Activated T-helper 17 cell treated with anti-CD3 and anti-CD28 coated beads, Interleukin-2, amount 50 U/mL, for 72 hours (primary cell): ENCODE measurements at places on chromosomes 12 and 14. TPM values are rescaled to one million over a fixed set of nuclear protein-coding genes. Genes with fewer than 3 reads are reported as not detected.

GRCh38 chr12:54000116-54001114 lies at the start of gene HOXC9:
Gene HOXC9, plus strand, starts transcription at chr12:54000161. Its CDS starts 28 bp downstream, at chr12:54000189.
- no peak for ATAC-seq

- ATAC-seq: no peak
Observed at GRCh38 chr12:74801625-74802024, 264.0 kb downstream of the ATXN7L3B start.

DNA sequence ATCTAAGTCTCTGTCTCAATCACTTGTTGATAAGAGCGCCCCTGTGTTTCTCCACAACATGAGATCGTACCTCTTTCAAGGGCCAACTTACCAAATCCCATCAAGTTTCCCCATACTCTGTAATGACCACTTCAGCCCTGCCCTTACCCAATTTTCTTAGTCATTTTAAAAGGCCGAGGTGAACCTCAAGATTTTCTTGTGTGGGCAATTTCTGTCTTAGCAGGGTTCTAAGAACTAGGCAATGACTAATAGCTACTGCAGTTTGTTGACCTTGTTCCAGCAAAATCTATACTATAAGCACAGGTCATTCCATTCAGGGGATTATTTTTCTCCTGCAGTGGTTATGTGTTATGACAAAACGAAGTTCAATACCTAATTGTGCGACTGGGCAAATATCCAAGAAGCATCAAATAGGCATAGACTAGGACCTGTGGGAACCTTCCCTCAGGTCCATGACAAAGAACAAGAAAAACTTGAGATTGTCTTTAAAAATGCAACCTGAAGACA lies 359.8 kb downstream of the PCNX1 start:
- ATAC-seq: peak; percentile 95

DNA sequence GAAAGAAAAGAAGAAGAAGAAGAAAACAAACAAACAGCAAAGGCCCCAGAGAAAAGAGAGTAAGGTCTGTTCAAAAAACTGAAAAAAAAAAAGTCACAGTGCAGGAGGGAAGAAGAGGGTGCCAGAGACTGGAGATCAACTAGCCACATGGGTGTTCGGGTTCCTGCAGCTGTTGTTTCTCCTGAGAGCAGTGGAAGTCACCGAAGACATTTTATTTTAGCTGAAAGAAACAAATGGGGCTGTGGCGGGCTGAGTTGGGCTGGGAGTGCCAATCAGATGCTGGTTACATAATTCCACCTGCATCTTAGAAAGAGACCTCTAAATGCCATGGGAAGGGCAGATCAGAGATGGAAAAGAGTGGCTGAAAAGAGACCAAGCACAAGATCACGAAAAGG lies 33.9 kb downstream of the ACTN1 start:
- ATAC-seq: no peak

GRCh38 chr12:11810206-11810545 lies 160.7 kb downstream of the ETV6 start:
- no peak for ATAC-seq

- no peak for ATAC-seq
Observed at GRCh38 chr12:117161460-117162166, 28.7 kb downstream of the FBXO21 start.

- no peak for ATAC-seq
Observed at GRCh38 chr12:124073356-124074035, 100.5 kb downstream of the ZNF664 start.

- no peak for ATAC-seq
Observed at GRCh38 chr12:106281804-106282203, 20.7 kb upstream of the TCP11L2 start.

- peak; percentile 56 for ATAC-seq
Observed at GRCh38 chr12:106736051-106736957, 38.2 kb upstream of the RIC8B start.

GRCh38 chr12:52659951-52660350 lies 7.9 kb upstream of the KRT2 start:
- ATAC-seq: no peak

GRCh38 chr12:124696693-124697476 lies 129.5 kb upstream of the NCOR2 start:
- no peak for ATAC-seq

DNA sequence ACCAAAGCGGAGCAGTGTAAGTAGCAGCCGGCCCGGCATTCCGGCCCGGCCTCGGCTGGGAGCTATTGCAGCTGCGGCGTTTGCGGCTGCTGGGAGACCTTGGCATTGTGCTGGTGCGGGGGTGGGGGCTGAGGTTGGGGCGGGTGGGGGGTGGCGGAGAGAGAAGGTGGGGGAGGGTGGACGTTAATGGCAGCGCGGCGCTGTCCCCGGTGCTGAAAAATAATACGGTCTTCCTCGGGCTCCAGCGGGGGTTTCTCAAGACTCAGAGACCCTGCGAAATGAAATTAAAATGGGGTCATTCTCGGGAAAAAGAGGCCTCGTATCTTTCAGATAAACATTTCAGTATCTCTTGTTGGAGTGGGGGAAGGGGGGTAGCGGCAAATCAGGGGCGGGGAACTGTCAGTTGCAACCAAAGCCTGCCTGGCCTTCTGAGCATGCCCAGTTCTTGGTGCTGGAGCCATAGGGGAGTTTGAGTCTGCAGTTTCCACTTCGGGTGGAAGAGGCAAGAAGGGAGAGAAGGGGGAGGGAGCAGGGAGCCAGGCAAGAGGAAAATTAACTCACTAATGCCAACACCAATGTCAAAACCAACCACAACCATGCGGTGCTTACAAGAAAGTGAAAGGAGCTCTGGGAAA lies 414 bp downstream of the UNC79 start:
- ATAC-seq: no peak

- ATAC-seq: no peak
Observed at GRCh38 chr14:33589334-33589733, 361.5 kb downstream of the EGLN3 start.

DNA sequence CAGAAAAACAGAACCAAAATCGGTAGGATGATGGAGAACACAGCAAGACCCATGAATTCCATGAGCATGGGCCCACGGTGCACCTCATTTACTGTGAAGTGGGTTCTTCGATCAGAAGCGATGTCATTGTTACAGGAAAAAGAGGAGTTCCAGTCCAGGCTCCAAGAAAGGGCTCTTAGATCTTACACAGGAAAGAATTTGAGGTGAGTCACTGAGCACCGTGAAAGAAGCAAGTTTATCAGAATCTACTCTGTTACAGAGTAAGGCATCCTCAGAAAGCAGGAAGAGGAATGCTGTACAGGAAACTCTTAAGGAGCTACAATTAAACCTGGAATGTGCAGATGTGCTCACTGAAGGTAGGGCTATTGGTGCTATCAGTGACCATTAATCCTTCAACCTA lies 11.6 kb upstream of the CHFR start:
- ATAC-seq: no peak

DNA sequence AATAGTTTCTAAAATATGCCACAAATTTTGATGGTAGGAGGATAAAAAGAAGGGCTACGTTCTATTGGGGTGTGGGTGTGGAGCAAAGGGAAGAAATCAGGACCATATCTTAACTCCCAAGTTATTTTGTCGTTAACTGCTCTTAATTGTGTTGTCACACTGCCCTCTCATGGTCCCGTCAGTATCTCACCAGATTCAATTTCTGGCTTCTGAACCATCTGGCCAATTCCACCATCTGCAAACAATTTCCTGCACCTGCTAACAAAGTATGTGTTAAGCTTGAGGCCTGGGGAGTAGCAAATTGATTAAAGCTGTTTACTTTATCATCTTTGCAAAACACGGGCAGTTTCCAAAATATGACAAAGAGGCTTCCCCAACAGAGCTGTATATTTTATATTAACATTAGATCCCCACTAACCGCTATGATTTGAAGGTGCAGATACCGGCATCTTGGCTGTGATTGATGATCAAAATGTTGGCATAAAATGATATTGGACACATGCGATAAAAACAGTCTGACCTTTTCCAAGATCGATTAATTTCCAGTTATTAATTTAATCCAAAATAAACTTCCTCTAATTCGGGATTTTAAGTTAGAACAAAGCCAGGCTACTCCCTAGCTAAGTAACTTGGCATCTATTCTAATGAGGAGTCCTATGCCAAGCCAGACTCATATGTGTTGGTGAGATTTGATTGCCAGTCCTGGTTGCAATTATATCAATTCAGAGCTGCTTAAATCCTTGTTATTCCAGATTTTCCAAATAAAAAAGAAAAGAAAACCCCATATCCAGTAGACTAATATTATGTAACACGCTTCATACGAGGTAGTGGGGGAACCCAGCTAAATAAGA lies 6.9 kb upstream of the DNM1L start:
- ATAC-seq: no peak

- peak; percentile 96 for ATAC-seq
Observed at GRCh38 chr12:13179211-13180074, 17.1 kb upstream of the EMP1 start.

DNA sequence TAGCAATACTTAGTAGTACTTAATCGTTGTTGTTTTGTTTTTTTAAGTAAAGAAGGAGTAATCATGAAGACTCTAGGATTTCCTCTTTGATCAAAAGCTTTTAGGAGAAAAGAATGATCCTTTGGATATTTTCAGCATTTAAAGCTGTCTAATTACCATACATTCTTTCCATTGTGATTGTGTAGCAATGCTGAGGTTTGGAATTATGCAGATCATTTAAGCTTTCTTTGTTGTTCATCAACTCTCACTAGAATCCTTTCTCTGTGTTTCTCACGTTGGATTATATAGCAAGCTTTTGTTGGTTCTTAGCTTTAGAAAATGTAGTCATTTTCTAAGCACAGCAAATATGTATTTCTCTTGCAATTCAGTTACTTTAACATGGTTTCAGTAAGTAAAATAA lies 25.8 kb downstream of the CCDC91 start:
- no peak for ATAC-seq

The GCN1 gene
- 94.4 TPM for total RNA-seq

The LAG3 gene
- 206 TPM for total RNA-seq

The RNU4-1 gene
- 2,470 TPM for total RNA-seq

The RERGL gene
- not detected for total RNA-seq

The SERPINA12 gene
- total RNA-seq: not detected

The RDH5 gene
- total RNA-seq: 13.5 TPM

The KRT75 gene
- not detected for total RNA-seq

The GLIPR1L1 gene
- total RNA-seq: not detected

The AKAP3 gene
- total RNA-seq: 1.6 TPM

The ZFHX2 gene
- total RNA-seq: 2.3 TPM

The LALBA gene
- total RNA-seq: not detected
